ENCODE measurements at places on chromosomes 6 and 20.

GRCh38 chr6:119355157-119355556 is 5.6 kb upstream of the MAN1A1 start:
- DNase-seq, result no peak

- no peak for DNase-seq
These were observed 93.8 kb upstream of the POPDC3 start for GRCh38 chr6:105273589-105273988.

DNA sequence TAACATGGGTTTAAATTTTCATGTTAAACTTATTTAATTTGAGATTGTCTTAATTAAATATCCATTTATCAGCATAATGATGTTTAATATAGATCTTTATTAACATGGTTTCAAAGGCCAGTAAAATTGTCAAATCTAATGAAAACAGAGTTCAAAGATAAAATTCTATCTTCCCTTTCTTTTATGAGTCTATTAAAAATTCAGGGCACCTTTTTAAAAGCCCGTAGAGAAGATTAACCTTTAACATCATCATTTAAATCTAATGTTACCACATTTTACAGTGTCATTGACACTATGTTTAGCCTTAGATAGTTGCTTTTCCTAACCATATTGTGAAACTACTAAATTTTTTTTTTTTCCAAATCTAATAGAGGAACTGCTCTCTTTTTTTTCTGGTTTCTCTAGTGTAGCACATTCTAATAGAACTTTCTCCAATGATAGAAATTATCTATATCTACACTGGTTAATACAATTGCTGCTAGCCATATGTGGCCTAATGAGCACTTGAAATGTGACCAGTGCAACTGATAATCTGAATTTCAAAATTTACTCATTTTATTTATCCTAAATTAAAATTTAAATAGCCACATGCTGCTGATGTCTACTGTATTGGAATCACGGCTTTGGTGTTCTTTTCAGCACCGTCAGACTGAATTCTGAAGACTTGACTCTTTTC is 410.9 kb downstream of the UTRN start:
- no peak for DNase-seq

- no peak for DNase-seq
These were observed 56.8 kb downstream of the CEBPB start for GRCh38 chr20:50247196-50248094.

- DNase-seq, result no peak
These were observed 22.3 kb downstream of the PPP1R16B start for GRCh38 chr20:38827770-38828281.

- DNase-seq, result no peak
These were observed 151.7 kb upstream of the DST start for GRCh38 chr6:56794421-56794820.

DNA sequence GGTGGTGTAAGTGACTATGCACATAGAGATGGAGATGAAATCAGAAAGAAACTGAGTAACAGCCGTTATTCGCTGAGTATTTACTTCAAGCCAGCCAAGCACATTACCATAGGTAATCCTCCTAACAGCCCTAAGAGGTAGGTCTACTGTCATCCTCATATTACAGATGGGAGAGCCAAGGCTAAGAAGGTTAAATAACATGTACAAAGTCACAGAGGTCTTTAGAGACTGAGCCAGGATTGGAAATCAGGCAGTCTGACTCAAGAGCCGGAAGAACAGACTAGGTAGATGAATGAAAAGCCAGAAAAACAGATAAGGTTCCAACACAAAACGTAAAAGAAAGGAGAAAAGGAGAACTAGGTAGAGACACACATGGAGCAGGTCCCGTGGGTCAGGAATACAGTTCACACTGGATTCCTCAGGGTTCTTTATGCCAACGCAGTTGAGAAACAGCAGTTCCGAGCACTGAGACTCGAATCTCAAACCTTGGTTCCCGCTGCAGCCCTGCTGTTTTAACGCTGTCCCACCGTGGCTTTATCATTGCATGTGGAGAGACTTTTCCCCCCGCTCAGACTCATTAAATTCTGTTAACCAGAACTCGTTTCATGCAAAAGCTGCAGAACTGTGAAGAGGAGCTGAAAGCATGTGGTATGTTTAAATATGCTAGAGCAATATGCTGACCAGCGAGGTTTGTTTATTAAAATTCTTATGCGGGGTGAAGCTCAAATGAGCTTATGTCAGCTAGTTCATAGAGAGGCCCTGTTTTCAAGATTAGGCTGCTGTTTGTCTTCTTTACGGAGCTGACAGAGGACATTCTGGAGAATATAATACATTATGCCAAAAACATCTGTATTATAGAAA is 537.9 kb downstream of the CD83 start:
- DNase-seq, result no peak

DNA sequence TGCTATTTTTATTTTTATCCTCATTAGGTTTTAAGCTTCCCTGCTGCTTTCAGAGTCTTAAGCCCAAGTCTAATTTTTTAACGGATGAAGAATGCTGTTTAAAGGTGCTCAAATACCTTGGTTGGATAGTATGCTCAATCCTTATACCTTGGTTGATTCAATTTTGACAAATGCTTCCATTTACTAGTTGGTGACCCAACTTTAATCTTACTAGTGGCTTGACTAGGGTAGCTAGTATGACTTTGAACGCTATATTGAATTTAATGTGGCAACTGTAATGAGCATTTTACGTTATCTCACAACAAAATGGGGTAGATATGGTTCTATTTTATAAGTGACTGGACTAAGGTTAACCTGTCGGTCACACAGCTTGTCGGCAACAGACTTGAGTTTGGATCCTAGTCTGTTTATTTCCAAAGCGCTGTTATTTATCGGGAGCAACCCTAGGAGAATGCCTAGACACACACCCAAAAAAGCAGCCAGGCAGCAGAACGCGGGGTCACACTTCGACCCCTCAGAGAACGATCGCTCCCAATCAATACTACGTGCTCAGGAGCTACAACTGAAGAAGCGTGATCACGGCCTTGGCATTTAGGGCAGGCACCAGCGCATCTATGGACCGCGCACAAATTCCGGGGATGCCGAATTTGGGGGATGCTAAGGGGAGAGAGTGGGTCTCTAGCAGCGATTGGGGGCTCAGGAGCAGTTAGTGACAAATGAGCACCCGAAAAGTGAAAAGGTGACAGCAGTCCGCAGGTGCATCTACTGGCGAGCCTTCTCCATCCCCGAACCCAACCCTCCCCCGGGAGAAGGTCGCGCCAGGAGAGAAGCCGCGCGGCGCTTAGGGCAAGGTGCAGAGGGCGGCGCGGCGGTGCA is 586 bp upstream of the ALDH5A1 start:
- no peak for DNase-seq

Data from CD4-positive, alpha-beta T cell treated with Interleukin-12 subunit alpha and Interleukin-12 subunit beta, for 1 hour (primary cell).